ENCODE measurements at places on chromosomes 6 and 20. TPM values are rescaled to one million over a fixed set of nuclear protein-coding genes. Genes with fewer than 3 reads are reported as not detected.

The ACTL10 gene
- 0.32 TPM for polyA plus RNA-seq

The JARID2 gene
- polyA plus RNA-seq, result 28.4 TPM

GRCh38 chr6:51265426-51265825, 446.8 kb downstream of the TFAP2B start:
- no peak for DNase-seq

DNA sequence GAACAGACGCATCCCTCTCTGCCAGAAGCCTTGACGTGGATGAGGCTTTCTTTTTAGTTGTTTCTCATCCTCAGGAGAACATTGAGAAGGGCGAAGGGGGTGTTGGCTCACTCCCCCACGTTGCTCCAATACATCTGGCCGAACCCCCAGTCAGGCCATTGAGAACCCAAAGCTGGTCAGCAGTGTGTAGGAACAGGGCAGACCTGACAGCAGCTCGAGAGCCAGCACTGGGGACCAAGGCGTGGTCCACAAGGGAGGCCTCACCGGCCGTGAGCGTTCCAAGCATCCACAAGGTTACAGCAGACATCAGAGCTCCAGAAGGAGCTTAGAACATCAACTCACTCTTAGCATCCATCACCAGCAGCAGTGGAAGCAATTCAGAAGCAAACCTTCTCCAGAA, 387.9 kb upstream of the ARID1B start:
- DNase-seq, result no peak

DNA sequence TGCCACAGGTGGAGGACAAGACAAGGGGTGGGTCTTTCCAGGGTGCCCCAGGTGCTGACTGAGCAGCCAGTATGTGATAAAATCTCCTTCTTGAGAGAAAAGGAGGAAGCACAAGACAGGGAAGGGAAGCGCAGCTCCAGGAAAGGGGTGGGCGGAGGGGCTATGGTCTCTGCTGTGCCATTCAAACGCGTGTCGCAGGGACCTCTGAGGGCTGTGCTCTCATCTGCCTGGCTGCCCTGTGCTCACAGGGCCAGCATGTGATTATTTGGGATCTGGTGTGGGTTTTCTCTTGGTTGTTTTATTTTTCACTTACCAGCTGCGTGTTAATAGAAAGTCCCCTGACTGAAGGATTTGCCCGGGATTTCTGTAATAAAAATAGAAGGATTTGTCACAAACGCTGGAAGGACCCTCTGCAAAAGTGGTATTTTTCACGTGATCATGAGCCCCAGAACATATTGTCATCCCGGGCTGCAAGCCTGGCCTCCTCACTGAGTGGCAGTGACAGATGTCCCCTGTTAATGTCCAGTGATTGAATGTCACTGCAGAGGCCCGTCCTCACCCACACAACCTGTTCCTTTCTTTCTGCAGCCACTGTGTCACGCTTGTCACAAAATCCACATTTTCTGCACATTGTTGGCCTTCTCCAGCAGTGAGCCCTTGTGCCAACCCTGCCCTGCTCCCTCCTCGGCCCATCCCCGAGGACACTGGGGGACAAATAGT, 35.0 kb upstream of the VSX1 start:
- DNase-seq, result no peak

DNA sequence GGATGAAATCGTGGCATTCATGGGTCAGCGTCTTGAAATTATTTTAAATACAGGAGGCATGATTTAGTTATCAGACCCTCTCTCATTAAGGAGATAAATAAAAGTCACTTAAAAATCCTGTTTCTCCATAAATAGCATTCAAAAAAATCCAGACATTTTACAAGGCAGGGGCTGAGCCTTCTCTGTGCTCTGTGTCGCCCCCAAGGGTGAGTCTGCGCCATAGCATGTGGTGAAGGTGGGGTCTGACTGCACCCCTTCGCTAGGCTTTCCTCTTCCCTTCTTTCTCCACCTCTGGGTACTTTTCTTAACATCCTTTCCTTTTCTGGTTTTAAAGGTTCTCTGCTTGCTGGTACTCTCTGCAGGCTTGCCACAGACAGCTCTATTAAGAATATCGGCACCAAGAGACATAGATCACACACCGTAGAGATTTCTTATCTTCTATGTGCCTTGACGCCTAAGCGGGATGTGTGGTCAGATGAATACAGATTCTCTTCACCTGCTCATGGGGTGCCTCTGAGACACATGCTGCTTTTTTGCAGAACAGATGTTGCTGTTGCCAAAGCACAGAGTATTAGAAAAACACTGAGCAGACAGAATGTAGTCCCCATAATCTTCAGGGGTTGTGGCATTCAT, 20.1 kb upstream of the FAM209A start:
- no peak for DNase-seq

- no peak for DNase-seq
These were observed 207.4 kb downstream of the BMP2 start for GRCh38 chr20:6974838-6975237.

The FAM83C gene
- polyA plus RNA-seq, result not detected

The FKBP1C gene
- 2.1 TPM for polyA plus RNA-seq

DNA sequence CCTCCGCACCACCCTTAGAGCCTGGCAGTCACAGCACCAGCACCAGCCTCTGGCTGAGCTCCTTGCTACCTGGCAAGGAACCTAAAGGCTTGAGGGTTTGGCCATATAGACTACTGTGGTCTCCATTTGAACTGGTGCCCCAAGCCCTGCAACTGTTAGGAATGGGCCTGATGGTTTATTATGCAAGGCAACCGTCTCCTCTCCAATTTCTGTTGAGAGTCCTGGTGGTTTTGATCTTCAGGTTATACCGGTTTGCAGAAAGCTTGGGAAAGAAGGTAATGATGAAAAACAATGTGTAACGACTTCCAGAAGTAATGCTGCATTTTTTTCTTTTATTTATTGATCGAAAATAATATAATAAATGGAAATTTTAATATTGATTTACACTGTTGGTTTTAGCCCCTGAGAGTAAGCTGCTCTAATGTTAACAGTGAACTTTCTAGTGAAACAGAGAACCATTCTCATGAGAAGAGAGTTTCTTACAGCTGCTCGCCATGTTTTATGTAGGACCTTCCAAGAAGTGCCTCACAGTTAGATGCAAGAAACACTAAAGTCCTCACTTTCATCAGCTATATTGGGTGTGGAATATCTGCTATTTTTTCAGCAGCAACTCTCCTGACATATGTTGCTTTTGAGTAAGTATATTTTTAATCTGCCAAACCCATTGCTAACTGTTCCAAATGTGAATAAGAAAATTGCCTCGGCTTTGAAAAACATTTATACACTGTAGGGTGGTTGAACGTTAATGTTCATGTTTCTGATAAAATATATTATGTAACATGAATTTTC, 112.8 kb downstream of the ADGRG6 start:
- no peak for DNase-seq

- DNase-seq, result peak; percentile 56
These were observed 6.5 kb upstream of the BCAS4 start for GRCh38 chr20:50788045-50788991.
